ENCODE measurements at places on chromosomes 12 and 14.

- no peak for DNase-seq
These were observed 2.8 kb downstream of the TSHR start for GRCh38 chr14:80958226-80958625.

DNA sequence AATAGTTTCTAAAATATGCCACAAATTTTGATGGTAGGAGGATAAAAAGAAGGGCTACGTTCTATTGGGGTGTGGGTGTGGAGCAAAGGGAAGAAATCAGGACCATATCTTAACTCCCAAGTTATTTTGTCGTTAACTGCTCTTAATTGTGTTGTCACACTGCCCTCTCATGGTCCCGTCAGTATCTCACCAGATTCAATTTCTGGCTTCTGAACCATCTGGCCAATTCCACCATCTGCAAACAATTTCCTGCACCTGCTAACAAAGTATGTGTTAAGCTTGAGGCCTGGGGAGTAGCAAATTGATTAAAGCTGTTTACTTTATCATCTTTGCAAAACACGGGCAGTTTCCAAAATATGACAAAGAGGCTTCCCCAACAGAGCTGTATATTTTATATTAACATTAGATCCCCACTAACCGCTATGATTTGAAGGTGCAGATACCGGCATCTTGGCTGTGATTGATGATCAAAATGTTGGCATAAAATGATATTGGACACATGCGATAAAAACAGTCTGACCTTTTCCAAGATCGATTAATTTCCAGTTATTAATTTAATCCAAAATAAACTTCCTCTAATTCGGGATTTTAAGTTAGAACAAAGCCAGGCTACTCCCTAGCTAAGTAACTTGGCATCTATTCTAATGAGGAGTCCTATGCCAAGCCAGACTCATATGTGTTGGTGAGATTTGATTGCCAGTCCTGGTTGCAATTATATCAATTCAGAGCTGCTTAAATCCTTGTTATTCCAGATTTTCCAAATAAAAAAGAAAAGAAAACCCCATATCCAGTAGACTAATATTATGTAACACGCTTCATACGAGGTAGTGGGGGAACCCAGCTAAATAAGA lies 6.9 kb upstream of the DNM1L start:
- DNase-seq = peak; percentile 19

DNA sequence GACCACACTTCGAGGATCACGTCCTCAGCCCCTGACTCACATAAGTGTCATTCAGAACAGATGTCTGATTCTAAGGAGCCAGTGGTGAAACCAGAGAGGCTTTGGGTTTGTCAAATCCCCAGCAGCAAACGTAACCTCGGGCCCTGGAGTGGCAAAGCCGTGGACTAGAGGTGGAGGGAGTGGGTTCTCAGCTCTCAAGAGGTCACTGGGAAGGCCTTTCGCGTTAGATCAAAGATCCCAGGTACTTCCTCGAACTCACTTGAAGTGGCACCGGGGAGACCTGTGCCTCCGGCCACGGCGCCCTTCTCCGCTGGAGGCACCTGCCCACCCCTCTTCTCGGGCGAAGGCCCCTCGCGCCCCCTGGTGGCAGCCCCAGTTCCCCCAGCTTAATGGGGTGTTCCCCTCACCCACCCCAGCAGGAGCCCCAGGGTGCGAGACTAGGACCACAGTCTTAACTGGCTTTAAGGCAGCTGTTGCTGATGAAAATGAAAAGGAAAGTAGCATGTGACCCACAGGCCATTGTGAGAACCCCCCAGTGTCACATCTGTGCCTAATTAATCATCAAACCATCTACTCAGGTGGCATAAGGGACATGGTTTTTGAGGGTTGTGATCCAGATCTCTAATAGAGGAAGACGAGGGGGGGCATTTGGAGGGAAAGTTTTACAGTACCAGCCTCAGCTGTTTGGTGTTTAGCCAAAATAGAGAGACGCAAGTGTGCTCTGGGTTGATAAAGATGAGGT lies 672 bp upstream of the ESR2 start:
- DNase-seq = peak; percentile 76

- no peak for DNase-seq
These were observed 16.2 kb downstream of the LPCAT3 start for GRCh38 chr12:7001921-7002591.

GRCh38 chr14:100476012-100476822 lies 111.0 kb downstream of the BEGAIN start:
- DNase-seq = peak; percentile 78
